ENCODE measurements at places on chromosomes 3 and 15.

DNA sequence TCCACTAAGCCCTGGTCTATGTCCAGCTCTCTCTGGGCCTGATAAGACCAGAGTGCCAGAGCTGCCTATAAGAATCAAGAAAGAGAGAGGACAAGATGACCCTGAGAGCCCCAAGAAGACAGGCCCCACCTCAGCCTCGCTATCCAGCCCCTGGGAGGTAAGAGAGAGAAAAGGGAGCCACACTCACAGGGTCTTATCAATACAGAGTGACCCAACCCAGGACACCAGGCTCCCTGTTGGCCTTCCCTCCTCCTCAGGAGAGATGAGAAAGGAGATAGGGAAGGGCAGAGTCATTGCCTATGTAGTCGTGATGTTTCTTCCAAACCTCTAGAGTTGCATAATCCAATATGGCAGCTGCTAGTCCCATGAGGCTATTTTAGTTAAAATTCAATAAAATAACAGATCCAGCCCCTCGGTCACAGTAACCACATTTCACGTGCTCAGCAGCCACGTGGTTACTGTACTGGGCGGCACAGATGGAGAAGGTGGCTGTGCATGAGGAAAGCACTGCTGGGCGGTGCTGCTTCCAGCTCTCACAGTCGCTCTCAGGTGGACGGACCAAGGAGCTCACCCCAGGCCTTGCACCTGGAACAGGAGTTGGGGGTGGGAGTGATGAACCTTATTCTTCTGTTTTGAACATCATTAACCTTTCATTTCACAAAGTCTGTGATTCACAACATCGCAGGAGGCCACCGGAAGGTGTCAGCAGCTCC, 525.8 kb downstream of the SHQ1 start:
- DNase-seq: no peak

- DNase-seq: peak; percentile 78
Observed at GRCh38 chr3:168096210-168096652, 507 bp upstream of the GOLIM4 start.

- DNase-seq: peak; percentile 81
Observed at GRCh38 chr3:9398700-9399336, 1.4 kb downstream of the SETD5 start.

DNA sequence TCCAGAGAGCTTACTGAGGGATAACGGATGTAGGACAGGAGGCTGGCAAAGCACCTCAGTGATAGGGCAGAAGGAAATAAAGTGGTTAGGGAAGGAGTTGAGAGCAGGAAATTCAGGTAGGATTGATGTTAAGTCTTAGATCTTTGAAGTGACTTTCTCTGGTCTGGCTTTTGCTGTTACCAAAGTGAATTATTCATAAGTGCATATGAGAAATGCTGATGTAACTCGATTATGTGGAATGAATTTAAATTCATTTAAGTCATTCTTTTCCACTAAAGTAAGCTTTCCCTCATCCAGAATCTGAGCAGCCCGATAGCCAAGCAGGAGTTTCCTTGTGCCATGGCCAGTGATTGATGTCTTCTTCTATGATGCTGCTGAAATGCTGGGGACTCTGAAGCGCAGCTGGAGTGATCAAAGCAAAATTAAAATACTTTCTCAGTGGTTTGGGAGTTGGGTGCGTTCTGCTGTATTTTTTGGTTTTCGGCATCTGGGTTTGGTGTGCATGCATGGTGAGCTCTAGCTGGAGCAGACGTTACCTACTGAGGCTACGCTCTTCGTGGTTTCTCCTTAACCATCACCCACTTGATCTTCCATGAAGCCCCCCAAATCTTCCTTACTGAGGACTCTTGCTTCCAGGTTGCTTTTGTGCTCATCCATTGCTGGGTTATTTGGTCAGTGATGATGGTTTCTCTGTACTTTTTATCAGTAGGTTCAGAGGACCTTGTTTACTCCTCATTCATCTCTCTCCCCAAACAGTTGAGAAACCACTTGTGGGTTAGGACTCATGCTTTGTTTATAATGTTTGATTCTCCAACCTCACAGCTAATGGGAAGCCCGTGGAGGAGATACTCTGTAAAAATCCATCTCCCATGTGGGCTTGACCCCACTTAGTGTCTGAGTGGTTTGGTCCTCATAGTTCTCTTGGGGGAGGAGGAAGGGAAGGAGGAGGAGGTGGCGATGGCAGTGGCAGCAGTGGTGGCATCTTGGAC, 72.5 kb downstream of the IGF1R start:
- DNase-seq: no peak

DNA sequence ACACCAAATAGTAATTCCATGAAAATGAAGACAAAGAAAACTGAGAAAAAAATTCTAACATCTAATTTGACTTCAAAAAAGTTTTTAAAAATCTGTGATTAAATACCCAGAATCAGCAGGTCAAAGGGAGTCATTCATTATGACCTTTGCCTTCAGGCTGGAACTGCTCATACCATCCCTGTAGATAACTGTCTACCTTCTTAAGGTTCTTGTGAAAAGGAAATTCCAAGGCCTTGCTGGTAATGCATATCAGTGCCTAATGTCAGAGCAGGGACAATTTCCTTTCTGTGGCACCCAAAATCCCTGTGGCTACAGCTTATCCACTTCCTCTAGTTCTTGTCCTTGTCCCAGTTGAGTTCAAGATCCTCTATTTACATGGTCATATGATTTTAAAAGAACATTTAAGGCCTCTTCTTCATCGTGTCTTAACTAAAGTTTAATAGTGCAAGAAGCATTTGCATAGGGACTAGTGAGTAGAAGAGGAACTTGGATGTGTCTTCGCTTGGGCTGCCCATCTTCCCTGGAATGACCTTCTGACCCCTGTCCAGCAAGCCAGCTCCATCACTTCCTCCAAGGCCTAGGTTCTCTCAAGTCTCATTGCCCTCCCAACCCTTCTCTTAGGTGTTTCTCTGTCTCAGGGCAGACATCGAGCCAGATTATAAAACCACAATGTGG, 8.7 kb upstream of the PLCL2 start:
- DNase-seq: no peak

- no peak for DNase-seq
Observed at GRCh38 chr15:87910301-87910700, 346.2 kb downstream of the NTRK3 start.

Measured in NCI-H2029 treated with DMSO at 0.1 percent for 48 hours (cell line).